ENCODE measurements at places on chromosomes 2 and 18.

DNA sequence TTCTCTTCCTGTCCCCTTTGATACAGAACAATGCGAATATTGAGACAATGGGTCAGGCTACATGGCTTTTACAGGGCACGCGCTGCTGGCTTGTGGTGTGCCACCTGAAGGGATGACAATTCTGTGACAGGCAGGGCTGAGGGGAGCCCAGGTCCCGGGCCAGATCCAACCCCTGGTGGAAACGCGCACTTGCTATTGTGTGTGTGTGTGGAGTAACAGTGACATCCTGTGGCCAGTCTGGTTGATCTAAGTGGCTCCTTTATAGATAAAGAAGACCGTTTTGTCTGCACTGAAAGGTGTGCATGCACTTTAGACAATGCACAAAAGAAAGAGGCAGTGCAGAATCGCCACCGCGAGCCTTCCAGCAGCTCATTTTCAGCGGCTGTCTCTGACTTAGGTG is 273.6 kb downstream of the HRH4 start:
- DNase-seq = no peak

DNA sequence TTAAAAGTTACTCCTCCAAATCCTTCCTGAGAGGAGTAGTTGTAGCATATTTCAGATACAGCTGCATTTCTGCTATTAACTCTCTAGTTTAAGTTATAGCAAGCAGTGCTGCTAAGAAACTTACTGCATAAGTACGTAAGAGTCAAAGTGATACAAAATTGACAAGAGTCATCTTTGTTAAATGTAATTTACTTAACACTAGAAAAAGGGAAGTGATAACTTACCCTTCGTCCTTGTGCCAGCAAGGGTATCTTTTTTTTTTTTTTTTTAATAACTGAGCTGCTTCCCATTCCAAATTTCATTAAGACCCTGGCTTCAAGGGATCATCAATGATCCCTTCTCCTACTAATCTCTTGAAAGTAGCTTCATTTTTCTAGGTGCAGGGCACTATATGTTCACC is 493.0 kb downstream of the PLCL1 start:
- DNase-seq = no peak

DNA sequence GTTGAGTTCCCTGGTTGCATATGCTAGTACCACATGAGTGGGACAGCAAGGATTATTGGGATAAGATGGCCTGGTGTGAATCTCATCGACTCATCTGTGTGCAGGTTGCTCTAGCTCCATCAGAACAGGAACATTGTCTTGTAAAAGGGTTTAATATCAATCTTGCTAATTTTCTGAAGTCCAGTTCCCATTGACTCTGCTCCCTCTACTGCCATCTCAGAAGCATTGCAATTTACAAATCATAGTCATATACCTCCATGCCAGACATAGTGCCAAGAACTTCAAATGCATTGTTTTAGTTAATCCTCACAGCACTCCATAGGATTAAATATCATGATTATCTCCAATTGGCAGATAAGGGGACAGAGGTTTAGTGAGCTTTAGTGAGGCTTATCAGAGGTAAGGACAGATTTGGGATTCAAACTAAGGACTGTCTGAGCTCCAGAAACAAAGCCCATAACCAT is 4.8 kb upstream of the STAT4 start:
- DNase-seq = peak; percentile 51

- DNase-seq = peak; percentile 50
Observed at GRCh38 chr2:104889291-104889959, 35.5 kb downstream of the POU3F3 start.

DNA sequence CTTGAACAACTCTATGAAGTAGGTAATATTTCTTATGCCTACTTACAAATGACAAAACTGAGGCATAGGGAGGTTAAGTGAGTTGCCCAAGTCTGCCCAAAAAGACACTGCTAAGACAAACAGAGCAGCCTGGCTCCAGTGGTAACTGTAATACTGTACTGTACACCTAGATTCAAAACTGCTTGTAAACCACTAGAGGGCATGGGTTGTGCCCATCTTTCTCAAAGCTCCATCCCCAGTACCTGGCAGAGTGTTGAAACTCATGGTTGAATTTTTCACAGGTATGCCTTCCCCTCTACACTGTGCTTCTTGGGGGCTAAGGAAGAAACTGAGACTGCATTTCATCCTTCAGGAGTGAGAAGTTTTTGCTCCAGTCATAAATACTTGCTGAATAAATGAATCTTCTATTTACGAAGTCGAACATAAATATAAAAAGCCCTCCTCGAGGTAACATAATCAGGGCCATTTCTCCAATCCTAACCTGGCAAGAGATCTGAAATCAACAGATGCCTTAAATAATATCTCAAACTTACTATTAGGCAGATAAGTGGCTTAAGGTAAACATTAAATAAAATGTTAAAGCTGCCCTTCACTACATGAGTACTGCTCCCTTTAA is 2.0 kb downstream of the PPP4R1 start:
- DNase-seq = peak; percentile 70

DNA sequence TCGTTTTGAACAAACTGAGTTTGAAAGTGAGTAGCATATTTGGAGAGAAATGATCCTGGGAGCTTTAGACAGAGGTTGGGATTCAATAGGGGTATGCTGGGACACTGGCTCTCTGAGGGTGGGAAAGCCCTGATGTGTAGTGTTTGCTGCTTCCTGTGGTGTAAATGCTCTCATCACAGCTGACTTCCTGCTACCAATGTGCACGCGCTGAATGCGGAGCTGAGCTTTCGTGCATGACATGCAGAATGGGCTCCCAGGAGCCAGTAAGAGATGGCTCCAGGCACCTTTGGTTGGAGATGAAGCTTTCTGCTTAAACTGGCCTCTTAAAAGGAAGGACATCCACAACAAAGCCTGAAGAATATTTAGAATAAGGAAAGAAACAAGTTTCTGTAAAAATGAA is 224.1 kb upstream of the CCDC150 start:
- DNase-seq = peak; percentile 23

DNA sequence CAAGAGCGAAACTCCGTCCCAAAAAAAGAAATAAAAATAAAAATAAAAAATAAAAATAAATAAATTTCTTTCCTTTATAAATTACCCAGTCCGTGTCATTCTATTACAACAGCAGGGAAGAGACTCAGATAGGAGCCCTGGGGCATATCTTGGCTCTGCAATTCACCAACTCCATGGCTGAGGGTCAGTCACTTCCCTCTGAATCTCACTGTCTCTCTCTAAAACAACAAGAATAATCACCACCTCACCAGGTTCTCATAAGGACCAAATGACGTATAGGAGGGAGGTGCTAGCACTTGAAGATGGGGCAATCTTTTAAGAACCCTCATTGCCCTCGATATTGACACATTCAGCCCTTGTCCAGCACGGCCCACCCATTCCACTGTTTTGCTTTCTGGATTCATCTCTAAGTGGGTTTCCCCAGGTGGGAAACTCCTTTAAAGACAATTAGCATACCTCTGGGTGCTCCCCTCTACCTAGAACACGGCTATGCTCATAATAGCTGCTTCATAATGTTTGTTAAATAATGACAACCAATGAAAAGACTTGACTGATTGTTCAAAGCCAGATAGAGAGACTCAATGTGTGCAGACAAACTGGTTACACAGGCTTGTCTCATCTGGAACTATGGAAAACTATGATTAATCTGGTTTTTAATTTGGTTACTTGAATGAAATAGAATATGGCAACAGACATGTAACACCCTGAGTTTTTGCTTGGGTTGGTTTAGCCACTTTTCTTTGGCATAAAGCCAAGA is 15.1 kb downstream of the MYCN start:
- DNase-seq = no peak
